ENCODE measurements at places on chromosomes 1 and 21.

- no peak for DNase-seq
Observed at GRCh38 chr1:205930195-205930577, 13.1 kb downstream of the SLC26A9 start.

DNA sequence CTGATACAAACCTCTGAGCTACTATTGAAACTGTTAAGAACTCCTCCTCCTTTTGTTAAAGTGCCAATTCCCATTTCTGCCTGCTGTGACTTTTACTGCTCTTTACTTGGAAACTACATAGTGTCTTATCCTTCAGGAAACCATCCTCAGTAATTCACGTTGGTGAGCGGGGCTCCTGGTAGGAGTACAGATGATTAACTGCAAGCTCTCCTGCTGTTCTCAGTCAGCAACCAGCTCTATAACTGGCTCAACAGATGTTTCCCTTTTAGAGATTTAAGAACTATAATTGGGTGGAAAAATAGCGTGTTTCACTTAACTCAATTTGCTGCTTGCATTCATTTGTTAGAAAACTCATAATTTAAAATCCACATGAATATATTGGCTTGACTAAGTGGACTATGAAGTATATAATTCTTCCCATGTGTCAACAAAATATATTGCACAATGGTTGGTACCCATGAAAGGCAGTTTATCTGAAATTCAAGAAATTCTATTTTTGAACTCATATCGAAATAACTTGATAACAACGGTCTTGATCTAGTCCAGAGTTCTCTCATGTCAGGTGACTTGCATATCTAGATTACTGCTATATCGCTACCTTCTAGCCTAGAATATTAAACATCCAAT lies 574.0 kb downstream of the KCNT2 start:
- peak; percentile 35 for DNase-seq

DNA sequence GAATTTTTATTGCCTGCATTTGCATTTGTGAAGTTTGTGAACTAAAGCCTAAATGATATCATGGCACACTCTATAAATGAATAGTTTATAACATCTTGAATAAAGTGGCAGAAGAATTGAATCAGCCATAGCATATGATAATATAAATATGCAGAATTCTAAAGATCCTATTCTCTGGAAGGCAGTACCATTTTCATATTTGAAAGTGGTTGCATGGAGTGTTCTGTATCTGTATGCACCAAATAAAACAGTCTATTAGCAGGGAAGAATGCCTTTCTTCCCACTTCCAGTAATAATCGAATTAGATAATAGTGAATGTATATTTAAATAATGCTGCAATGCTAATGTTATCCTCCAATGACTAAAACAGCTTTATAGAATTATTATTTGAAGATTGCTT lies 57.9 kb upstream of the TRIM67 start:
- no peak for DNase-seq

DNA sequence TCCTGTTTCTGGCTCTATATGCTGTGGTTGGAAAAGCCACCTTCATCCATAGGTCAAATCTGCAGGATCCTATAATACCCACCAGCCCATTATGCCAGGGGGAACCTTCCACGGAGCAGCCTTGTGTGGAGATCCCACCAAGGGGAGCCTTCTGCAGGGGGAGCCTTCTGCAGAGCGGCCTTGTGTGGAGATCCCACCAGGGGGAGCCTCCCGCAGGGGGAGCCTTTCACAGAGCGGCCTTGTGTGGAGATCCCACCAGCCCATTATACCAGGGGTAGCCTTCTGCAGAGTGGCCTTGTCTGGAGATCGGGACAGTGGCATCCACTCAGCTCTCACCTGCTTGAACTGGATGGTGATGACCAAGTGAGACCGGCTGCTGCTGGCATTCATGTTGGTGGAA lies 85.3 kb downstream of the SCCPDH start:
- DNase-seq = no peak

DNA sequence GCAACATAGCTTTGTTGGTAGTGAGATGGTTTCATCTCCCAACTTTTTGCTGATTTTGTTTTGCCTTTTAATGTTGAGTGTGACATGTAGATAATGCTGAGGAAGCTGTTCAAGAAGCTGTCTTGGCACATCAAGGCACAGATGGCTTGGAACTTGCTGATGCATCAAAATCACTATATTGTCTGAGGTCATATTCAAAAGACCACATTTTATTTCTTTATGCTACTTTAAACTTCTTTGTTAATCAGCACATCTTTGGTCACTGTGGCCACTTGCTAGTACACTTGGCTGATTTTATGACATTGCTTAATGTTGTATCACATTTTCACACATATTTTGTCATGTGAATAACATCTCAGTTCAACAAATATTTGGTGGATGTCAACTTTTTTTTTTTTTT lies 87.1 kb upstream of the BCL10 start:
- DNase-seq = no peak

GRCh38 chr1:26279456-26280332 lies at the start of gene SH3BGRL3:
Gene SH3BGRL3, plus strand, starts transcription at chr1:26280086. Its CDS starts 70 bp downstream, at chr1:26280156.
- DNase-seq = peak; percentile 54

DNA sequence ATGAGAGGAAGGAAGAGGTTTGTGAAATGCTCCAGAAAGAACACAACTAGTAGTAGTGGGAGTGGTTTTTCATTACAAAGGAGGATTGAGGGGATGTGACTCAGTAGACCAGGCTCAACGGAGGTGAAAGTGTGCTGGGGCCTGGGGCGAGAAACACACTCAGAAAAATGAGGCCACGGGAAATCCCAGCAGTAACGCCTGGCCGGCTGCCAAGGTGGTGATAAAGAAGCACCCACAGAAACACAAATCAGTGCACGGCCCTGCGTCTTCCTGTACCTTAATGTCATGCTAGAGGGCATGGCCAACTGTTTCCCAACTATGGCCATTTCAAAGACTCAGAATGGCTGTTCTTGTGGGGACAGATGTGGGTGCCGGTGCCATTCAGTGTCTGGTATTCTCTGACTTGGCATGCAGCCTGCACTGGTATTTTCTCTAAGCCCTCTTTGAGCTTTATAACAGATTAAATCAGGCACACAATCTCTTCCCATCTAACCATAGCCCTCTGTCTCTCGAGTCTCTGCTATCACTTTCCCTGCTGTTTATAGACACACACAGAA lies 38.2 kb downstream of the URB2 start:
- peak; percentile 40 for DNase-seq

- DNase-seq = no peak
Observed at GRCh38 chr1:17599954-17600300, 60.4 kb downstream of the ARHGEF10L start.

DNA sequence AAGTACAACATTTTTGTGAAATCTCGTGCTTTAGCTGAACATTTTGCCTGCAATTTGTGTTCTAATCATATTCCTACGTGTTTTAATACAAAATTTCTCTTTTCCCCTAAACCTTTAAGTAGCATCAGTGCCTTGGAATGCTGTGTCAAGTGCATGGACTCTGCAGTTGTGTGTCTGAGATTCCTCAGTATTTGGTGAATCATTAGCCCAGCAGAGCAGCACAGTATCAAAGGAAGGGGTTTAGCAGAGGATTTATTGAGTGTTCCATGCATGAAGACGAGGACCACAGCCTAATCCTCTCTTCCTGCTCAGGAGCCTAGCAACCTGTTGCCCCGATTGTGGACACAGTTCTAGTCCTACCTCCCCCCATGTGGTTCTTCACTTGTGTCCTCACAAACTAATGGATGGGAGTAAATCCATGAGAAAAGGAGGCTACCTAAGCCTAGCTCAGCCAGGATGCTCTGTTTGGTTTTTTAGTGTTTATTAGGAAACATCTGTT lies 29.3 kb upstream of the PCP4 start:
- no peak for DNase-seq

- no peak for DNase-seq
Observed at GRCh38 chr1:178619042-178619927, 105.8 kb upstream of the RALGPS2 start.

- DNase-seq = no peak
Observed at GRCh38 chr1:109218516-109218915, 4.8 kb downstream of the SARS1 start.

- no peak for DNase-seq
Observed at GRCh38 chr1:47696404-47696736, 258.5 kb downstream of the FOXD2 start.

DNA sequence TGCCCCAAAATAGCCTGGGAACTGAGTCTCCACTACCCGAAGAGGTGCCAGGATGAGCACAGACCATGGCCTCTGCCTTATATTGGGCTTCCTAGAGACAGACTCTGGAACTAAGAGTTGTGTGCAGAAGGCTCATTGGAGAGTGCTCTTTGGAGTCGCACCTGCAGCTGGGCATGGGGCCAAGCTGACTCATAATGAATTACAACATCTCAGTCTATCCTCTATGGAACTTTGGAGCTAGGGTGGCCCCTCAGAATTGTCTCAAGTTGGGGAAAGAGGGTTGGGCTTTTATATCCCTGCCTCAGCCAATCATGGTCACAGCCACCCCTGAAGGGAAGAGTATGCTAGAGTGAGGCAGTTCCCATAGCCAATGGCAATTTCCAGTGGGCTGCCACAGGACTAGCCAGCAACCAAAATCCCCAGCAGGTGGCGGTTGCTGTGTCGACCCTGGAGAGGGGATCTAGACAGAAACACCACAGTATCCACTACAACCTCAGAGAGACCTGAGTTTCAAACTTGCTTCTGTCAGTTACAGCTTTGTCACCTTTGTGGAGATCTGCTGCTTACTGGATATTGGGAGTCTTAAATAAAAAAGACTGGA lies 93.8 kb downstream of the DMRTA2 start:
- DNase-seq = no peak

GRCh38 chr1:15424981-15425380 lies 13.3 kb upstream of the CTRC start:
- no peak for DNase-seq

DNA sequence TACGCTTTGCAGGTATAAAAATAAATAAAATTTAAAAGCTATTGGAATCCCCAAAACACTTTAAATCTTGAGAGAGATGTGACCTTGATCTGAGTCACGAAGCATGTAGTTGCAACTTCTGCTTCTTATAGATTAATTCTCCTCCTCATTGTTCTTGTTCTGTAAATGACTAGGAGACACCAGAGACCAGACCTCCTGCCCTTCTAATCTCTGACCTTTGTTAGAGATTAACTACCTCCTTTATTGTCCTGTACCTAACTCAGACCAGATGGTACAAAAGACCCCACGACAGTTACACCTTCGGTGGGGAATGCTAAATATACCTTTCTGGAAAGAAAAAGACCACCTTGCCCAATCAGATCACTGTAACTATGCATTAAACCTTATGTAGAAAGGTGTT lies 76.9 kb upstream of the NEK2 start:
- DNase-seq = no peak

GRCh38 chr1:182802006-182802803 lies 12.6 kb downstream of the NPL start:
- no peak for DNase-seq

GRCh38 chr1:1062348-1063163 lies 11.6 kb downstream of the RNF223 start:
- DNase-seq = no peak

DNA sequence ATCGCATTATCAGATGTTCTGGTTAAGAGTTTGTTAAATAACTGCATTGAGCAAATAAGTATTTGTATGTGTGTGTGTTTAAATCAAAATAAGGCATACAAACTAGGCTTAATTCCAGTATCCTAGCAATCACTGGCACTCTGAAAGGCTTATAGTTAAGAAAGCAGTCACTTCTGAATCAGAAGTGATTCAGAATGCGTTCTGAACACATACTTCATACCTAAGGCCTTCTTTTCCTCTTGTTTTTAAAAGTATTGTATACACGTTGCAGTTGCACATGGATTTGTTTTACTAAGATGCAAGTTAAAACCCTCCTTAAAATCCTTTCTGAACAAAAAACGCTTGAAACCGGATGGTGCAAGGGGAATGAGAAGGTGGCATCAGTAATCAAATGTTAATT lies 238.4 kb upstream of the DMRTA2 start:
- DNase-seq = no peak

GRCh38 chr21:17848228-17848627 lies 29.1 kb upstream of the C21orf91 start:
- no peak for DNase-seq

- DNase-seq = peak; percentile 36
Observed at GRCh38 chr1:156805766-156806511, 10.7 kb downstream of the SH2D2A start.

DNA sequence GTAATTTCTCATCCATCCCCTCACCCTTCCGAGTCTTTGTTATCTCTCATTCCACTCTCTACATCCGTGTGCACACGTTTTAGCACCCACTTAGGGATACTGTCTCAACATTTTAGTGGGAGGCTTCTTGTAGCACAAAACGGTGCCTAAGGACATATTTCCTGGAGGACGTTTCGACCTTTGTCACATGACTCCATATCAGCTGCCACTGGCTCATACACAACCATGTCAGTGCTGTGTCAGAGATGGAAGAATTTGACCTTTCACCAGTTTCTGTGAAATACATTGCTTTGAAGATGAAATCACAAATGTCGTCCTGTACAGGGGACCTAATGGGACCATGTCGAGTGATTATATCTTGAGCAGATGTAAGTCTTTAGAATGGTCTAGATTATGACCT lies 15.6 kb downstream of the B3GALT5 start:
- DNase-seq = no peak

DNA sequence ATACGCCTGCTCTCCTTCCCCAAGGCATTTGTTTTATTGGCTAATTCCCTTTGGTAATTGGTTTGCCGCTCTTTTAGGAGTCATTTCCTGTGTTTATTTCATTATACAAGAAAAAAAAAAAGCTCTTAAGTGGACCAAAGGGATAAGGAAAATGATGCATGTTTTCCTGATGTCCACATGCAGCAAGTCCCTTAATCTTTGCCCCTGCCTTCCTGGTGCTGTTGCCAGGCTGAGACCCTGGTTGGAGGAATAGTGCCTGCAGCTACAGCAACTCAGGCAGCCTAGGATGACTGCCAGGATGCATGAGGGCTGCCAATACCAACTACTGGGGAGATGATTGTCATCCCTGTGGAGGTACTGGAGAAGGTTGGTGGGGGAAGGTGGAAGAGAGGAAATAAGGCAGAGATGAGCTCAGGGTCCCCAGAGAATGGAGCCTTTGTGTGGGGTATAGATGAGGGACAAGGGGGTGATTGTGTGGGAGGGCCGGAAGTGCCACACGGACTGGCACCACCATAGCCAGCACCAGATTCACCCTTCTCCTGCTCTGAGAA lies 6.1 kb upstream of the GATAD2B start:
- DNase-seq = no peak

DNA sequence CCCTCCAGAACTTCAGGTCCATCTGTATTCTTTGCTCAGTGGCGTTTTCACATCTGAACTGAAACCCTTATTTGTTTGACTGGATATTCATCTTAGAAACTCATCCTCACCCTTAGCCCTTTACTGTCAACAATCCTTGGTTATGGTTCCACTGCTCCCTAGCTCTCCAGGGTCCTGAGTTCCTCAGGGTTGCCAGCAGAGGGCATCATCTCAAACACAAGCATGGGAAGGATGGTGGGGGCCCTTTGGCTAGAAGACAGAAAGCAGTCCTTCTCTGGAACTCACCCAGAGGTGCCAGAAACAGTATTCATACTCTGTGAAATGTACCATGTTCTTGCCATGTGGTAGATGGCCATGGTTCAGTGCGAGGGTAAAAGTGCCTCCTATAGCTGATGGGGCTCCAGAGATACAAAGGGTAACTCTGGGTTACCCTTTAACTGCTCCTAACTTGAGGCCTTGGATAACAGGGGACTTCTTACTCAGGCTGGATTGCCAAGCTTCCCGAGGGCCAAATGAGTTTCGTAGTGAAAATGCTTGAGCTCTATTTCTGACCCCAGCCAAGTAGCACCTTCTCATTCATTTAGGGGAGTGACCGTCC lies 11.3 kb downstream of the NCSTN start:
- no peak for DNase-seq
